Liver (tissue), 10 donors: ENCODE measurements at places on chromosomes 5 and 9. TPM values are rescaled to one million over a fixed set of nuclear protein-coding genes. Genes with fewer than 3 reads are reported as not detected.

PLAC8L1 gene
- not detected for polyA plus RNA-seq

ZFP2 gene
- 0.22 TPM for polyA plus RNA-seq

LCP2 gene
- 6.0 TPM for polyA plus RNA-seq

DNA sequence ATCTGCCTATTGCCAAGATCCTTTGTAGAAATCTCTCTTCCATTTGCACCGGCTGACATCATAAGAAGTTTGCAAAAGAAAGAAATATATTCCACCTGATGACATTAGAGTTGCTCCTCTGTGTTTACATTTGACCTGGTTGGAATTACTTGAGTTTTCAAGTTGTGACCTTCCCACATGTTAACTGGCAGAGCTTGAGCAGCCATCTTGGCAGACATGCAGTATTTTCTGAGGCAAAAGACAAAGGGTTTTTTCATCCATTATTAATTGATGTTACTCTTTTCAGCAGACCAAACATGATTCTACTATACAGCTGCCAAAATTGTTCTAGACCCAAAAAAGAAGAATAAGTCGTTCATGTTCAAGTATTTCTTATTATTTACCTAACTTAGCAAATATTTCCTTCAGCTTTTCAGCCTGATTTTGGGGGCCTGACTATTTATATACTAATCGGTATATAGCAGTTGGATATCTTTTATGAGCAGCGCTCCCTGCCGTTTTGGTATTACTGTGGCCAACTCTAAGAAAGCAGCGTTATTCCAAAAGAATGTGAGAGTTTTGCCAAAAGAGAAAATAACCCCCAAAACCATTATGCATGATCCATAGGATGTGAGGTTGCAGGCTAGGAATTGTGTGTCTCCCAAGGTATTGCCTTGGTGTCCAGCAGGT, 212.9 kb downstream of the PBX3 start:
- peaks cover 2% of the 10 kb centered on the region for H3K4me1 ChIP-seq
- H3K27ac ChIP-seq = no peak overlapping the region

GRCh38 chr5:74638970-74639806, 1.3 kb downstream of the ENC1 start:
- H3K4me3 ChIP-seq = peak overlapping the region; percentile 80
- H3K36me3 ChIP-seq = peaks cover 8% of the 10 kb centered on the region
- peaks cover 3% of the 10 kb centered on the region for H3K4me1 ChIP-seq
- no peak for DNase-seq

DNA sequence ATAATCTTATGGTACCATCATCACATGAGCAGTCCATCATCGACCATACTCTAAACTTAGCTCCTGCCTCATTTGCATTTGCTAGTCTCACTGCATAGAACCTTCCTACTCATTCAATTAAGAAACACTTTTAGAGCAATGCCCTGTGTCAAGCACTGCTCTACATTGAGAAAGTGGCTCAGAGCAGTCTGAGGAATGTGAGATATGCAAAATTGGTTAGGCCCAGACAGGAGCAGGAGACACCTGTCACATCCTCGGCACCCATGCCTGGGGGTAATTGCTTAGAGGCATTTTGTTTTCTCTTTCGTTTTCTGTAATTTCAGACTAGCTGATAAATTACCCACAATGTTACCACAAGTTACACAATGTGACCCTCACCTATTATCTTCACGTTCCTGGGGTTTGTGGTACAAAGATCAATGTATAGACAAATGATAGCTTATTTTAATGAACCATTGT, 4.9 kb upstream of the RARS1 start:
- H3K27ac ChIP-seq = no peak overlapping the region
- no peaks in the 10 kb centered on the region for H3K27me3 ChIP-seq
- no peaks in the 10 kb centered on the region for H3K4me1 ChIP-seq
- no peaks in the 10 kb centered on the region for H3K36me3 ChIP-seq

DNA sequence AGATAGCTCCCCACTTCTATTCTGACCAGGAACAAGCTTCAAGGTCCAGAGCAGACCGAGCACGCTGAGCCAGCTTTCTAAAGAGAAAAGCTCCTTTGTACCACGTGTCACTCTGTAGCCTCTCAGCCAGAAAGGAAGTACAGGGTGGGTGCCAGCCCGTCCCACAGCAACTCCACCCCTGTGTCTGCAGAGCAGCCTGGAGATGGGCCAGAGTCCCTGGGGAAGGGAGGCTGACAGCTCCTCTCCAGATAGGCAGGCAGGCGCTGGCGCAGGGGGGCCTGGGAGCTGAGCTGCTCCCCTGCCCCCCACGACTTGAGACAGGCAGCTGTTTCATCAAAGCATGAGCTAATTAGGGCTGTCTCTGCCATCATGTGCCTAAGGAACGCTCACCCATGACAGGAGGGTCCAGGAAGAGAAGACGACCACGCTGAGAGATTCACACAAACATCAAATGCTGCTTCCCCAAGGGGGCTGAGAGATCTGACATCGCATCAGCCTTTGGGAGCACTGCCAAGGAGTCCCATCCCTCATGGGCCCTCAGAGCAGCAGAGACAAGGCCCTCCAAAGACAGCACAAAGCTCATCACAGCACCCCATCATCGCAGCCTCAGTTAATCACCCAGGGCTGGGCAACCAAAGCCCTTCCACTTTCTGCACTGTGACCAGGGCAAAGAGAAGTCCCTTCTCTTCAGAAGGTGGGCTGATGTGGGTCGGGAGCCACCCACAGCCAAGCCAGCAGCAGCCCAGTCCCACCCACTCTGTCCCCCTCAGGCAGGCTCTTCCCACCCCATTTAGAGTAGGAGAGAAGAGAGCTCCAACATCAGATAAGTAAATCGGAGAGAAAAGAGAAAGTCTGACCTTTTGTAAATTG, 78.5 kb upstream of the LRRTM2 start:
- peaks cover 23% of the 10 kb centered on the region for H3K4me1 ChIP-seq
- no peaks in the 10 kb centered on the region for H3K27me3 ChIP-seq
- peak; percentile 51 for DNase-seq

- no peaks in the 10 kb centered on the region for H3K36me3 ChIP-seq
- DNase-seq = no peak
These were observed 1238.7 kb upstream of the WWC1 start for GRCh38 chr5:167052791-167053190.

DNA sequence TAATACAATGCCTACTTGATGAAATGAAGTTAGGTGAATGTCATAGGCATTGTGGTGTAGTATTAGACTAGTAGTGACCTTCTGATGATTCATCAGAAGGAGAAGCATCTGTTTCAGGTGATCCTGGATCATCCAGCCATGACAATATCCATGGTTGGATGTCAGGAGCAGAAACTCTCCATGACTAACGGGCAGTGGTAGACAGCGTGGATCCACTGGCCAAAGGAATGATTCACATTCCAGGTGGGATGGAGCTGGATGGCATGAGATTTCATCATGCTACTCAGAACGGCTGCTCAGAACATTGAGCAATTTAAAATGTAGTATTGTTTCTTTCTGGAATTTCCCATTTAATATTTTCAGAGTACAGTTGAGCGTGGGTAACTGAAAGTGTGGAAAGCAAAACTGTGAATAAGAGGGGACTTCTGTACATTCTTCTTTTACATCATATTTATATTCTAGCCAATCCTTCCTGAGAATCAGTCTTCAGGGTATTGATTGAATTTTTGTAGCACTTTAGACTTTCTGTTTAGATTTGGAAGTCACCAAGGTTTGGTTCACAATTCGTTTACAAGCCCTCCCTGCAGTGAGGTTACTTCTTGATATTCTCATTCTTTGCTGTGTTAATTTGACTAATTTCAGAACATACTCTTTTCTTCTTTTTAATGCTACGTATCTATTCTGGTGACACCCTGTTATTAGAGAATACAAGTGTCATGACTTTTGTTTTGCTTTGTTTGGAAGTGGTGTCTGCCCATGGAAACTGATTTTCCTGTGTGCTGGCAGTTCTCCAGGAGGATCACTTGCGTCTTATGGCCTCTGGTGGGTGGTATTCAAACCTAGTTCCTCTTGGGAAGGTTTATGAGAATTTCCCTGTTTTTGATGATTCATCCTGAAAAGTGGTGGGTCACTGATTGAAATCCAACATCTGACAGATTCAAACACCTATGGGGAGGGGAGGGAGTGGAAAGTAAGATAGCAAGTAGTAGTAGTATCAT, 12.2 kb upstream of the CLINT1 start:
- no peak overlapping the region for H3K4me3 ChIP-seq
- no peak for DNase-seq
- H3K36me3 ChIP-seq = no peaks in the 10 kb centered on the region
- no peaks in the 10 kb centered on the region for H3K4me1 ChIP-seq
